ENCODE measurements at places on chromosomes 12 and 14.
A peak's percentile ranks its signal among the peaks of the same experiment; 100 is the strongest.

DNA sequence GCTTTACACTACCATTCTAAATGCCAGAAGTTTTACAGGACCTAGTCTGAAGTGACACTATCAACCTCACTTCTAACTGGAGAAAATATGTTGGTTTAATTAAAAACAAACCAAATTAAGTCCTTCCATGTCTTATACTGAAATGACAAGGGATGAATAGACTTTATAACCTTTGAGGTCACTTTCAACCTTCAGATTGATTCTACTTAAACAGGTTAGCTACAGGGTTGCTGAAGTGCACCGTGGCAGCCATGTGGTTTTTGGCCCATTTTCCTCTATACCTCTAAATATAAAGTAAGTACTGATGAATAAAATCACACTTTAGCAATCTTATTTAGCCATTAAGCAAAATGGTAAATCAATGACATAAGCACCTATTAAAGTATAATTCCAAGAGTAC, 3.9 kb downstream of the SLC38A2 start:
- no peak for DNase-seq

DNA sequence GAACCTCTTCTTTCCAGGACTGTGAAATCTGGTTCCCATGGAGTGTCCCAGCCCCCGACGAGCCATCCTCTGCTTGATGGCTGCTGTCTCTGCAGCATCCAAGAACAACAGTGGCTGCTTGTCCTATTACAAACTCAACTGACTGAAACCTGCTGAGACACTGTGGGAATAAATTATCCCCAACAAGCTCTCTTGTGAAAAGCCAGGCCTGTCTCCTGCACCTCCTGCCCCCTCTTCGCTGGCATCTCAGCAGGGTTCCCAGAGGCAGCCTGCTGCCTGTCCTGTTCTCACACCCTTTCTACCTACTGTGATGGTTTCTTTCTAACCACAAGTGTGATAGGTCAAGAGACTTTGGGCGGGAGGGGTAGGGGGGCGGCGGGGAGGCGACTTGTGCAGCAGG, 180.2 kb downstream of the TSPAN9 start:
- DNase-seq: no peak

DNA sequence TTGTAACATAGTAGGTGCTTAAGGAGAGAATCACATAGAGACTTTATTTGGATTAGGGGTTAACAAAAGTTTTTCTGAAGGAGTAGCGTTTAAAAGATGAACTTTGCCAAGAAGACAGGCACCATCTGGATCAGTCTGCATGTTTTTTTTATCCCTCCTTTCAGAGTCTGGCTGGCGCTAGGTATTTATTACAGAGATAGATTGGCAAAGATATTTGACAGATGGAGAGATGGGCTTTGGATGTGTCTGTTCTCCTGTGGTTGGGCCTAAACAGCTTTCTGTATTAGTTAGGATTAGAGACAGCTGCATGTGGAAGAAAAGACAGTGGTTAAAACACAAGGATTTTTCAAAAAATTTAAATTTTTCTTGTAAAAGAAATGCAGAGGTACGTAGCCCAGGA, 133.9 kb downstream of the C12orf75 start:
- DNase-seq: no peak

DNA sequence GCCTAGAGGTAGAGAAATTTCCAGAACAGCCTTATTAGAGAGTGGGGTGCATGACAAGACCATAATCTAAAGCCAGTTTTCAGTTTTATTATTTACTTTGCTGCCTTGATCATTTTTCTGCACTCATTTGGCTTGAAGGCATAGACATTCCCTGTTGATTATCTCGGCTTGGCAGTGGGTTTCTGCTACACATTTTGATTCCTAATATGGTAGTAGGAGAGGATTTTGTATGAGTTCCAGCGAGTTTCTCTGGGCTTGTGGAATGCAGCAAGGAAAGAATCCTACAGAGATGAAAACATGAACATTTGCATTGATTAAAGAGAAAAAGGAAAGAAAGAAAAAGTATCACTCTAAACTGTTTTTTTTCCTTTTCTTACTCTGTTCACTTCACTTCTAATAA, 281.2 kb downstream of the PAWR start:
- no peak for DNase-seq

DNA sequence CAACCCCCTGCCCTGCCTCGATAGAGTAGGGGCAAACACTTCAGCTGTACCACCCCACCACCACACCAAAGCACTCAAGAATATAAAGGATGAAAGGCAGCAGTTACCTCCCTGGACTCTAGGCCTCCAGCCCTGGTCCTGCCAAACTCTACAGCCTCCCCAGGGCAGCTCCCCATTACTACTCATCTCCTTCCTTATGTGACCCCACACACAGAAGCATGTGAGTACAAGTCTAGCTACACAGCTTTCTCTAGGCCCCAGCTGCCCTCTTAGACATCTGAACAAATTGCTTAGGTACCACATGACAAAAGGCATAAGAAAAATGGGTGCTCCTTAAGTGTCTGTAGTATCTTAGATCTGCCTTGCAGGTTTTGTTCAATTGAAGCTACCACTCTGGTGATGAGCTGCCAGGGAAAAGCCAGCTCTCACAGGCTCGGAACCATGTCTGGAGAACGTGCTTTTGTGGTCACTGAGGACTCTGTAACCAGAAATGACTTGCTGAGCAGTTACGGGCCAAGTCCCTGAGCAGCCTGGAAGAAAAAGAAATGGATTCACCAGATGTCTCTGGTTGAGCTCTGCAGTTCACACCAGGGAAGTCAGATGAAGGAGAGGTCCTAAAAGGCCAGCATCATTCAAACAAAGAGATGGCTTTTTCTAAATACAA, 32.8 kb downstream of the FMNL3 start:
- no peak for DNase-seq

- DNase-seq: peak; percentile 10
These were observed 1.8 kb downstream of the SLC8A3 start for GRCh38 chr14:70186900-70187451.

DNA sequence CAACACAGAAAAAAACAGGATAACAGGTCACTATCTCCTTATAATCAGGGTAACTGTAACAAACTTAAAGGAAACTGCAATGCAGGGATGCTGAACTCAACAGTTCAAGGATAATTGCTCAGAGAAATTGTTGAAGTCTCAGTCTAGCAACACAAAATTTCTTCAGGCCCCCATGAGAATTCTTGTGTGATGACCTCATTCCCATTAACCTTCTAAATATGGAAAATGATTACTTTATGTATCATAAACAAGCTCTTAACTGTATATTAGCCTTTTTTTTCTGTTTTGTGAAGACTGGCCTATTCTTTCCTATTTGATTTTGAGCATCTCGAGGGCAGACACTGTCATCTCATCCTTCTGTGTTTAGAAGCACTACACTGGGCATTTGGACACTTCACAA, 47.1 kb downstream of the IGF1 start:
- DNase-seq: no peak

GRCh38 chr12:57657744-57658143, 24.7 kb upstream of the B4GALNT1 start:
- no peak for DNase-seq

- DNase-seq: no peak
These were observed 4.3 kb upstream of the ASCL1 start for GRCh38 chr12:102953221-102953620.

DNA sequence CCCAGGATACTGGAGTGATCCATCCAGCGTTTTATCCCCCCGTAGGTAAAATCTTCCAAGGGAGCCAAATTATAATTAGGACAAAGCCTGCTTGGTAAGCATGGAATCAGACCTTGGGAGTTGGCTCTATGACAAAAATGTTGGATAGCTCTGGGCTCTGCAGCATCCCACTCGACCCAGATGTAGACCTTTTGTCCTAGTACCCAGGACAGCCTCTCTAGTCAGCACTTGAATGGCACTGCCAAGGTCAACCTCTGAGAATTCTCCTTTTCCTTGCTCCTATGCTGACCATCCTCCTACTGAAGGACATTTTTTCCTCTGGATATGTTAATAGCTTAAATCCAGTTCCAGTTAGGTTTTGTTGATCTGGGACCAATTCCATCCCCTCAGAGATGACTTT, 104.7 kb upstream of the SLC35F4 start:
- DNase-seq: no peak

- DNase-seq: no peak
These were observed 29.3 kb downstream of the JAG2 start for GRCh38 chr14:105139212-105139825.

- DNase-seq: no peak
These were observed 200.8 kb downstream of the DUSP6 start for GRCh38 chr12:89151536-89151935.

DNA sequence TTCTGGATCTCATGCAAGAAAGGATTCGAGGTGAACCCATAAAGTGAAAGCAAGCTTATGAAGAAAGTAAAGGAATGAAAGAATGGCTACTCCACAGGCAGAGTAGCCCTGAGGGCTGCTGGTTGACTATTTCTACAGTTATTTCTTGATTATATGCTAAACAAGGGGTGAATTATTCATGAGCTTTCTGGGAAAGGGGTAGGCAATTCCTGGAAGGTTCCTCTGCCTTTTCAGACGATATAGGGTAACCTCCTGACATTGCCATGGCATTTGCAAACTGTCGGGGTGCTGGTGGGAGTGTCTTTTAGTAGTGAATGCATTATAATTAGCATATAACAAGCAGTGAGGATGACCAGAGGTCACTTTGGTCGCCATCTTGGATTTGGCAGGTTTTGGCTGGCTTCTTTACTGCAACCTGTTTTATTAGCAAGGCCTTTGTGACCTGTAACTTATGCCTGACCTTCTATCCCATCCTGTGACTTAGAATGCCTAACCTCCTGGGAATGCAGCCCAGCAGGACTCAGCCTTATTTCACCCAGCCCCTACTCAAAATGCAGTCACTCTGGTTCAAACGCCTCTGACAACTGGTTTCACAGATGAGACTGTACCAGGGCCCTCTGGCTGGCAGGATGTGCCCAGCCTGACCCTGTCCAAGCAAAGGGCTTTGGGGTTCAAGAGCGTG, 157.7 kb upstream of the SFSWAP start:
- no peak for DNase-seq

DNA sequence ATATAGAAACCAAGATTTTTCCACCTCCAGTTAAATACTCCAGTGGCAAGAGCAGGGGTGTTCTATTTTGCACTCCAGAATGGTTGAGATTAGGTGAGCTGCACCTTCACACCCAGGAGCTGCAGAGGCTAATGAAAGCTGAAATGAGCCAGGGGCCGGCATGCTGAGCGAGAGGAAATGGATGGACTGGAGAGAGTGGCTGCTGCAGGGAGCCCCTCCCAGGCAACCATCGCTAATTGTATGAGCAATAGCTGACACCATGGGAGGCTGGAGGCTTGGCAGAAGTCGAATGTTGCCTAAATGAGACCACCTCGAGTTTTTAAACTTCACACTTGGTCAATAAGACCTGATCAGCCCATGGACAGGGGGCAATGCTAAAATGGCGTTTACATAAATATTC, 301.8 kb upstream of the TMPO start:
- no peak for DNase-seq

- no peak for DNase-seq
These were observed 13.0 kb downstream of the CDKL1 start for GRCh38 chr14:50383618-50384225.

DNA sequence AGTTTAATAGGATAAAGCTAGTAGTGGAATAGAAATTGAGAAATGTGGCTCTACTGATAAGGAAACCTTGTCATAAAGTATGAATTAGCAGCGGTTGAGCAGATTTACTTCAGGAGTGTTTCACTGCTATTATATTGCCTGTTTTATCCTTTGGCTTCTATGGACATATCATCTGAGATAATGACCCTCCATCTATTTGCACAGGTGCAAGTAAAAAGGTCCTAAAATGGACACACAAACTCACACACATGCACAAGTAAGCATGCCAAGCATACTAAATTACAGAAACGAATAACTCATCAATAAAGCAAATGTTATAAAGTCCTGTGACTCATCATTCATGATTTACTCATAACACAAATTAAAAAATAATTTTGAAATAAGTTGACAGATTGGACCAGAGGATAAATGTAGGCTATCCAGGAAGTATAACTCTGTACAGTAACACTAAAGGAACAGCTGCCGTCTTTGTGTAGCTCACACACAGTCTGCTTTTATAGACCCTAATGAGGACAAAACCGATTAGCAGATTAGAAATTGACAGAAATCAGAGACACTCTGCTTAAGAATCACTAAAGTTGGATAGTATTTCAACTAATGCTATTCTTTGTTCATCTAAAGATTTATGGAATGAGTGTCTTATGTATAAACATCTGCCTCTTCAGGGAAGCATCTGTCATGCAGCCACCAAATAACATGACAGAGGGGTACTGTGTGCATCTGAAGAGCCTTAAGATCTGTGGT, 73.9 kb downstream of the SYT1 start:
- no peak for DNase-seq

GRCh38 chr12:114073076-114073475, 107.0 kb upstream of the RBM19 start:
- no peak for DNase-seq

DNA sequence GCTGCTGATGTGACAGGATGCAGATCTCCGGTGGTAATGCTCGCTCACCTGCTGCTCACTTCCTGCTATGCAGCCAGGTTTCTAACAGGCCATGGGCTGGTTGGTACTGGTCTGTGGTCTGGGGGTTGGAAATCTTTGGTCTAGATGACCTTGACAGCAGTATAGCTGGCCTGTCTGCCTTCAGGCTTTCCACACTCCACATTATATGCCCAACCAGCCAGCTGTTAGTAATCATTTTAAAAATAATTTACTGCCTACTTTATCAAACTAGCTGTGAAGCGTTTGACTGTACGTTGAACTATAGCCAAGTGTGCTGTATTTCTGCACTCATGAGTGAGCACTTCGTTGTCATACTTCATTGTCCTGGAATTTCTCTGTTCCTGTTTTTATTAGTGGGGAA, 424.0 kb upstream of the GARIN6 start:
- DNase-seq: no peak

- no peak for DNase-seq
These were observed 16.4 kb upstream of the KERA start for GRCh38 chr12:91074154-91074709.

DNA sequence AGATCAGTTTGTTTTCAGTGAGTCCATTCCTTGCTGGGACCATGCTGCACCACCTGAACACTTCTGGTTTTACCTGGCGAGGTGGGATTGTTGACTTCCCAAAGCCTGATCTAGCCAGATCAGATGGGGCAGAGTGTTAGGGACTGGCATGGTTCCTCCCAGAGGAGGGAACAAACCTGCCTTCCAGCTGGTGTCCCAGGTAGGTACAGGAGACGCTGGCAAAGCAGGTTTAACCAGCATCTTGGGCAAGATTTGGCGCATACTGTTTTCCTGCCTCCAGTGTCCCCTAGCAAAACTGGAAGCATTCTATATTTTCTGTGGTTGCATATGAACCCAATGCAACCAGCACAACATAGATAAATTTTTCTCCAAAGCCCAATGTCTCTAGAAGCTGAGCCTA, 14.6 kb upstream of the FOS start:
- DNase-seq: no peak

DNA sequence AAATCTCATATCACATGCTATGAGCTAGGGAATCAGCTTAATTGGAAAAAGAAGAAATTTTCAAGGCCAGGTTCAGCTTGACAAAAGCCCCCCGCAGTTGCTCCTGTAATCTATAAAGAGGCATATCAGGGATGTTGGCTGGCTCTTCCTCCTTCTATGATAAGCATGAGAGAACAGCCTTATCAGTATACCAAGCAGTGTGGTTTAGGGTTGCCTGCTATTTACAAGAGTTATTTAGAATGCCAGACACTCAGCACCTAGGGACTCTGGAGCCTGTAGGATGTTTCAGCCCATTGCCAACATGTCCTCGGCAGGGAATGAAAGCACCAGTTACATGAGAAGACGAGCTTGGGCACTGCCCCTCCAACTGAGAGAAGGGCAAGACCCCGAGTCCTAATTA, 89.5 kb upstream of the TMPO start:
- DNase-seq: no peak

Data from transverse colon (tissue), 4 donors.